T-helper 1 cell (primary cell): ENCODE measurements at places on chromosomes 7 and 10.

- DNase-seq, result no peak
Observed at GRCh38 chr7:104395162-104395561, 66.8 kb downstream of the LHFPL3 start.

DNA sequence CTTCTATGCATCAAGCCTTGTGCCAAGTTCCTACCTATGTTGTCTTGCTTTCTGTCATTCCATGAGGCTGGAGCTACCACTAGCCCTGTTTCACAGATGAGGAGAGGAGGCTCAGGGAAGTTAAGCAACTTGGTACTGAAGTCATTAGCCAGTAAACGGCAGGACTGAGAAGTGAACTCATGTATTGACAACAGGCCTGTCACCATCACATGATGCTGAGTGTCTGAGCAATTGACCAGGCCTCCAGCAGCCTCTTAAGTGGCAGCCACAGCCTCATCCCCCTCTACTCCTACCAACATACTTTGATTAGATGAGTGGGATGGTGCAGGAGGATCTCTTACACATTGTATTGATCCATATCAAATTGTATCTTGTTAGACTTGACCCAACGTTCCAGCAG lies 317.6 kb downstream of the GRID1 start:
- no peak for DNase-seq

DNA sequence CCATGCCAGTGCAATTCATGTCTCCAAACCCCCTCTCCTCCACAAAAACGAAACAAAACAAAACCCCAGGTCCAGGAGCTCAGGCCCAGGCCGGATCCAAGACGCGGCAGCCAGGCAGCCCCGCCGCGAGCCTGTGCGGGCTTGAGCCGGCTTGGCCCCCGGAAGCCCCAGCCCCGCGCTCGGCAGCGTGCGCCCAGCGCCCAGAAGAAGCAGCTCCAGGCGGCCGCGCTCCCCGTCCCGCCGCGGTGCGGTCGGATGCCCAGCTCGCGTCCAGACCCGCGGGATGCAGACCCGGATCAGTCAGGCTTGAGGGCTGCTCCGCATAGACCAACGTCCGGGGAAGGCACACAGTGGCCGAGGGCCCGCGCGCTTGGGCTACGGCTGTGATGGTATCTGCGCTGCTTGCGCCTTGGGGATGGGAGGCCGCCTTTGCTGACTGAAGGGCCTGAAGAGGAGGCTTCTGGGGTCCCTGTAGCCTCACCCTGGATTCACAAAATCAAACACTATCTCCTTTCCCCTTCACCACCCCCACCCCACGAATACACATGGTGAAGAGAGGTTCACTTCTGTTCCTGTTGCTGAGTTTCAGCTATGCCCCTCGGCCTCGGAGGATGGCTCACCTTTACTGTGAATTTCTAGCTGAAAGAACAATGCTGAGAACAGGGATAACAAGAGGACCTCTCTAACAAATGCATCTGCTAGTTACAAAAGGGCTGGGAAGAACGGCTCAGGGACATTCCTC lies 79.9 kb upstream of the EN2 start:
- no peak for DNase-seq

DNA sequence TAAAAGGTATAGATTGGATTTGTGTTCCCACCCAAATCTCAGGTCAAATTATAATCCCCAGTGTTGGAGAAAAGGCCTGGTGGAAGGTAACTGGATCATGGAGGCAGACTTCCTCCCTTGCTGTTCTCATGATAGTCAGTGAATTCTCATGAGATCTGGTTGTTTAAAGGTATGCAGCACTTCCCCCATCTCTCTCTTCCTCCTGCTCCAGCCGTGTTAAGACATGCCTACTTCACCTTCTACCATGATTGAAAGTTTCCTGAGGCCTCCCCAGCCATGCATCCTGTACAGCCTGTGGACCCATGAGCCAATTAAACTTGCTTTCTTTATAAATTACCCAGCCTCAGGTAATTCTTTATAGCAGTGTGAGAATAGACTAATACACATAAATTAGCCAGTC lies 39.1 kb downstream of the HTR7 start:
- no peak for DNase-seq

GRCh38 chr7:82600531-82600930 lies 157.0 kb upstream of the CACNA2D1 start:
- no peak for DNase-seq

GRCh38 chr7:17991866-17992648 lies 35.6 kb downstream of the PRPS1L1 start:
- DNase-seq, result no peak

GRCh38 chr10:43305876-43306275 lies 39.0 kb upstream of the RASGEF1A start:
- DNase-seq, result no peak

GRCh38 chr10:66833861-66834260 lies 92.0 kb upstream of the LRRTM3 start:
- DNase-seq, result no peak

DNA sequence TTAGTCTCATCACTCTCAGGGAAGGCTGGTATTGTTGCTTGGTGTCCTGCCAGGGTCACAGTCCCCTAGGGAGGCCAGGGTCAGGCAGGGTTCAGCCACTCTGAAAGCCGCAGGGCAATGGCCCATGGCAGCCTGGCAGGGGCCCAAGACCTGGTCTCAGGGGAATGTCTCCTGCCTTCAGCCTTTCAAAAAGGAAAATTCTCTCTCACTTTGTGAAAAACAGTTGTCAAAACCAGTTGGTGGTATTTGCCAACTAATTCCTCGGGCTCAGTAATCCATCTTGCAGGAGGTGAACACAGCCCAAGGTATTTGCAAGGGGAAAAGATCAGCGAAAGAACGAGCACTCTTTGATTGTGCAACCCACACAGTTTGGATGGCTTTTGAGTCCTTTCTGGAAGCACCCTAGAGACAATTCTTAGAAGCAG lies 101.5 kb downstream of the JCAD start:
- no peak for DNase-seq

GRCh38 chr7:24705461-24705954 lies 51.8 kb downstream of the GSDME start:
- DNase-seq, result no peak

- no peak for DNase-seq
Observed at GRCh38 chr7:43511029-43511428, 71.9 kb upstream of the STK17A start.

- DNase-seq, result no peak
Observed at GRCh38 chr10:67722113-67722512, 26.1 kb upstream of the CTNNA3 start.

DNA sequence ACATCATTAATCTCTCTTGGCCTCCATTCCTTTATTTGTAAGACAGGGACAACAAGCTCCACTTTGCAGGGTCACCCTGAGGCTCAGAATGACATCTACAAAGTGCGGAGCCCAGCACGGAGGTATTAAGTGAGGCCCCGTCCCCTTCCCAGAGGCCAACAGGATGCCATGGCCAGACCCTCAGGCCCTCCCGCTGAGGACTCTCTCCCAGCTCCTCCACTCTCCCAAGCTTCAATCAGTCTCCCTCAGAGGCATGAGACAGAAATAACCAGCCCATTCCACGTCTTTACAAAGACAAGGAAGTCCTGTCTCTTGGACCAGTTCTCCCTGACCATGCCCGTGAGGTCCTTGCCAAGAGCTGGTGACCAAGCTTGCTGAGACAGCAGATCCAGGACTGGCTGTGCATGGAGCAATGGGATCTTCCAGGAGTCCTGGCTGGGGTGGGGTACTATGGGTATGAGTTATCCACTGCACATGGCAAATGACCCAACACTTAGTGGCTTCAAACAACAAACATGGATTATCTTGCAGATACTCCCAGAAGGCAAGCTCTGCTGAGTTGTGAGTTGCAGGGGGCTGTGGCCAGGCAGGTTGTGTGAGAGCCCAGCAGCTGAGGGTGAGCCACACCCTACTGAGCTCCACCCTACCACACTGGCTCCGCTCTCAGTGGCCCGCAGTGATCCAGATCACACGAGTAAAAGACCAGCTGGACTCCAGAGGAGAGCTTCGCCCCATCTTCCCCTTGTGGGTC lies 4.3 kb upstream of the PPIF start:
- no peak for DNase-seq

DNA sequence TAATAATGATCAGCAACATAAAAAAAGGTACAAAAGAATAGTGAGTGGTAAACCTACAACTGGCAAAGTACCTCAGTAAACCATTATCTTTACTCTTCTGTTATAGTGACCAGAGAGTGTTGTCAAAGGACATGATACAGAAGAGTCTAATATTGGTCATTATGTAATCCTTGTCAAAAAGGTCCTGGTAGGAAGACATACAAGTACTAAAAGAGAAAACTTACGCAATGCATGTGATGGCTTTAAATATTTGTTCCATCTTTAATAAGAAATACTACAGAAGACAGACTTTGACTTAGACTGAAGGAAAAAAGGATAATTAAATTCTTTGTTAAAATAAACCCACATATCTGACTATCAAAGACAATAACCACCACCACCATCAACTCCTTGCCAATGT lies 6.5 kb downstream of the DOCK4 start:
- no peak for DNase-seq

DNA sequence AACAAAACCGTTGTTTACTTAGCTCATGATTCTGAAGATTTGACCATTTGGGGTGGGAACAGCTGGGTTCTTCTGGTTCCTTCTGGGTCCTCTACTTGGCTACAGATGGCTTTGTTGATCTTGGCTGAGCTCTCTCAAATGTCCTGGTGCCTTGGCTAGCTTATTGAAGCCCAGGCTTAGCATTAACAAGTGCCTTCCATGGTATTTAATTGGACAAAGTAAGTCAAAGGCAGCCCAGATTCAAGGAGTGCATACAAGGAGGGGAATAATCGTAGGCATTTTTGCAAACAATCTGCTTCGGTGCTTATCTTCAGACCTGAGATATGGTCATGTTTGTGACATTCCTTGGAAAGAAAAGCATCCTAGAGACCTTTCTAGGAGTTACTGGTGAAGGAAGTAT lies 81.4 kb downstream of the ADCYAP1R1 start:
- DNase-seq, result no peak

DNA sequence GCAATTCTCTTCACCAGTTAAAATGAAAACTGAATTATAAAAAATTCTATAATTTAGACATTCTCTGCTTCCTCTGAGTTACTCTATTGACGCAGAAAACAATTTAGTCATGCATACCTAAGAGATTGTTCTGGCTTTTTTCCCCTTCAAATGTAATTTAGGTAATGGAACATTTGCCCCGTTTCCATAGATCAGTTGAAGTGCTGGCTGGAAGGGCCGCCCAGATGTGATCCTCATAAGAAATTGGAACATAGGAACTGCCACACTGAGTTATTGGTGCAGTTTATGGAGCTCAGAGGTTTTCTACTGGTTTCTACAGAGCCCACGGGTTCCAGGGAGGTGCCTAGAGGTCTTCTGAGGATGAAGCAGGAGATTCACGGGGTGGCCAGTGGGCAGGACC lies 581.7 kb downstream of the SDK1 start:
- no peak for DNase-seq

DNA sequence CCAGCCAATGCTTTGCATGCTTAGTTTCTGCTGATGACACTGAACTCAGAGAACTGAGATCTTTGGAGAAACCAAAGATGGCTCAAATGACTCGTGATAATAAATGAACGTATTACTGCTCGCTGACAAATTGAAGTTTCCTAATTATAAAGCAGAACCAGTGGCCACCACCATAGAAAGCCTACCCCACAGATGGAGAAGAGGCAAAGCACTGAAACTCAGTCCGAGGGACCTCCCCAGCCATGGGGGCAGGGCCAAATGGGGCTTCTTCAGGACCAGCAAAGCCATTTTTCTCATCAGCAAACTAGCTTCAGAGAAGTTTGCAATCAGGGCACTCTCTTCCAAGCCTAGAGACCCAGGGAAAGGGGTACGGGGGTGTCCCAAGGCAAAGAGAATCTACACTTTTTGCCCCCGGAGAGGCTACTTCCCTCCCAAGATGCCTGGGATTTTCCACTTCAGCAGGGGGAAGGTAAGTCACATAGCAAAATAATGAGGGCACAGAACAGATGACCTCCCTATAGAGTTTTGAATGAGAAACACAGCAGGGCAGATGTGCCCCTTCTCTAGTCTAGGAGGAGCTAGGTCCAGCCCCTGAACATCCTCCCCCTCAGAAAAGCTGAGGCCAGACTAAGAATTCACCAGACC lies 4.3 kb upstream of the IL6 start:
- no peak for DNase-seq

DNA sequence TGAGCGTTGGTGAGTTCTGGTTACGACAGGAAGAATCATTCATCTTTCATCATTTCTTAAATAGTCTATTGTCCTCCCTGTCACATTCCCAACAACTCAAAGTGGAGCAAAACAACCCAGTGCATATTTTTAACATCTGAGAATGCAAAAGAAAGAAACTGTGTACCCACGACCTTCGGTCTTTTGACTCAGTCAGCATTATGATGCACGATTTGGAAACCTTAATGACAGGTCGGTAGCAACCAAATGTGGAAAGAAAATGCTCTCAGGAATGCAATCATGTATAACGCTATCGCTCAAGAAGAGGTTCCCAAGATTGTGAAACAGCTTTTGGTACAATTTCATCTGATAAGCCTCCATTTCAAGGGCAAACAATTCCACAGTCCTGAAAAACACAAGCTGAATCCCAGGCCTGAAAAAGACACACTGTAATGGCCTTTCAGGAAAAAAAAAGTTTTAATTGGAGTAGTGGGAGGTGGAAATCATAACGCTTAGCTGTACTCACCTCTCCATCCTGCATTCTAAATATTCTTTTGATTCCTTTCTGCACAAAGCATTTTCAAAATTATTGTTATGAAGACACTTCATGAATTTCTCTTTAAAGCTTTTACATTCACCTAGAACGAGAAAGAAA lies 2.6 kb downstream of the COX19 start:
- no peak for DNase-seq

DNA sequence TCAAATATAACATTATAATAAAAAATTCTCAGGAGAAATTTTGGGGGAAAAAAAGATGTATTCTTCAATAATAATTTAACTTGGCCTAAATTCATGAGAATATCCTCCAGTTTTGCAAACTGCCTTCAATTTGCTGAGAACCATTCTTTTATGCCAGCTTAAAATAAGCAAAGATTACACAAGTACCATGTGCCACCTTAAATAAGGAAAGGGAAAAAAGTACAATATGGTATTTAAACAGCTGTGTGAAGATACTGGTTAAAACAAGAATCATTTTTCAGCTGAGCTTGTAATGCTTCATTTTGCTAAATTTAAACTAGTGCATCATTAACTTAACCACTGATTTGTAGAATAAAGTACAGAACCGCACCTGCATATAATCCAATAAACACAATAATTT lies 217.8 kb downstream of the LRRN3 start:
- no peak for DNase-seq

- DNase-seq, result no peak
Observed at GRCh38 chr7:139965942-139966628, 96.7 kb downstream of the PARP12 start.

GRCh38 chr10:6692856-6693255 lies 112.8 kb upstream of the PRKCQ start:
- DNase-seq, result no peak

- DNase-seq, result no peak
Observed at GRCh38 chr10:69466158-69466490, 14.9 kb downstream of the TSPAN15 start.

DNA sequence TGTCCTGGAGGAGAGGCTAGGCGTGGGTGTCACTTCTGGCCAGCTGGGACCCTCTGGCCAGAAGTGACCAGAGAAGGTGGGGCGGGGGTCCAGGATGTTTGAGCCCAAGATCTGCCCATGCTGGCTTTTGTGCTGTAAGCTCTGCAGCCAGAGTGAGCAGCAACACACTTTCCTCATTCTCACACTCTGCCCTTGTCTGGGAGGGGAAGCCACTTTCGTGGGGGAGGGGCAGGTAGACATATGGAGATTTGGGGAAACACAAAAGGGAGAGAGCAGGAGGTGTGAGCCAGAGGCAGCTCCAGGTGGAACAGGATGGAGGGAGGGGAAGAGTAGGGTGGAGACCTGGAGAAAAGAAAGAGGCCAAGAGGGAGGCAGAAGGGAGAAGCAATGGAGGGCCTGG lies 31.5 kb upstream of the ADCYAP1R1 start:
- no peak for DNase-seq
